ENCODE measurements at places on chromosomes 12 and 14.

DNA sequence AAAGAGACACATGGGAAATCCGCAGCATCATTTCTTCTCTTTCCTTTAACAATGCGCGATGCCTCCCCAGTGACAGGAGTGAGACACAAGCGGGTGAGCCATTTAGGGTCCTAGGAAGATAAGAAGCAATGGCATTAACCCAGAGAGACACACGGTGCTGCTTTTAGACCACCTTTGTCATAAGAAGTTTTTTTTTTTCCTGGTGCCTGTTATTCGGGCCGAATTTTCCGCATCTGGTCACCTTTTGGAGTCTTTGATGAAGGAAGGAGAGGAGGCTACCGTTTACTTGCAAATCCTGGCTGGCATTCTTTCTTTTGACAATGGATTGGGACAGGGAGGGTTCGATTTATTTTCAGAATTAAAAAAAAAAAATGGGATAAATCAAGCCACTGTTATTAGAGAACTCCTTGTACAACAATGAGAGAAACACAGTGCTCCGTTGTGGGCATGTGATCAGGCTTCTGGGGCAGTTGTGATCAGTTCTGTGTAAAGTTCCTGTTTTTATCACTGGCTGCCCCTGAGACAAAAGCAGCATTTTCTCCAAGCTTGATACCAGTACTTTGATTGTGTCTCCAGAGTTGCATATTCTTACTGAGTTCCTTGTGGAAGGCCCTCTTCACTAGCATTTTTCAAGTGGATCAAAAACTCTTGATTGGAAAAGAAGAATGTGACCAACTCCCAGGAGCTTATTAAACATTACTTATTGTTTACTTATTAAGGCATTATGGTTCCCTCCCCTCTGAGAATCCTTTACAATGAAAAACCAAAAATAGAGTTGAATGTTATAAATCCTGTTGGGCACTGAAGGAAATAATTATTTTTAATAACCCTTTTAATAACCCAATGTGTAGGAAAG is 1.1 kb downstream of the DIP2B start:
- DNase-seq, result peak; percentile 55

GRCh38 chr14:95458906-95459305 is 57.5 kb downstream of the SYNE3 start:
- DNase-seq, result no peak

GRCh38 chr14:61542848-61543790 is 152.2 kb upstream of the HIF1A start:
- DNase-seq, result no peak

- DNase-seq, result no peak
Observed at GRCh38 chr14:28488684-28489083, 277.9 kb upstream of the FOXG1 start.

GRCh38 chr14:53217316-53217994 is 64.3 kb upstream of the DDHD1 start:
- peak; percentile 70 for DNase-seq

- no peak for DNase-seq
Observed at GRCh38 chr14:93537951-93538350, 107.2 kb downstream of the UNC79 start.

- DNase-seq, result no peak
Observed at GRCh38 chr12:115382681-115383080, 698.7 kb upstream of the TBX3 start.

DNA sequence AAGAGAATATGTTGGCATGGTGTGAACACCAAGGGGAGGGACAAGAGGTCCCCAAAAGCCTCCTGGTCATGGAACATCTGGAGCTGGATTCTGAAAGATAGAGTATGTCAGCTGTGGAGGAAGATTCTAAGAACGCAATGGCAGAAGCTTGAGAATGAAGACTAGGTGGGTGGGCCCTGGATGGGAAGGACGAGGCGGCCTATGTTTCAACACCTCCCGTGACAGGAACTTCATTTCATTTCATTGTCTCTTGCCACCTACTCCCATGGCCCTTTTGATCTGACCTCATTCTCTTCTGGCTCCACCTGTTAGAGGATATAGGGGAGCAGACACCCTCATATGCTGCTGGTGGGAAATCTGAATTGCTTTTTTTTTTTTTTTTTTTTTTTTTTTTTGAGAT is 3.3 kb downstream of the UNG start:
- DNase-seq, result no peak

- DNase-seq, result no peak
Observed at GRCh38 chr12:33676866-33677265, 237.2 kb upstream of the SYT10 start.

All from naive B cell (primary cell).